NCI-H1694 (cell line): ENCODE measurements at places on chromosomes 6 and 20.

GRCh38 chr6:16681260-16681873 is 79.9 kb downstream of the ATXN1 start:
- no peak for DNase-seq

DNA sequence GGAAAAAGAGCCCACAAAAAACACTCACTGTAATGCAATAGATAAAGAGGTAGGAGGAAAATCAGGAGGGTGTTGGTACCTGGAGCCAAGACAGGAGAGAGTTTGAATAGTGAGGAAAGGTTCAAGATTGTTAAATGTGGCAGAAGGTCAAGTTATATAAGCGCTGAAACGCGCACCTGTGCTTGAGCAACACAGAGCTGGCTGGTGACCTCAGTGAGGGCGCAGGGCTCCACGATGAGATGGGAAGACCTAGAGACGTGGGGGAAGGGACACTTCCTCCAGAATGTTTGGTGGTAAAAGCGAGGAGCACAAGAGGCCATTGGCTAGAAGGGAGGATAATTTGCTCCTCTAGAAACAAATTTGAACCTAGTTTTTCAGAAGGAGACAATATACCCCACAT is 4.2 kb upstream of the PPP1R14C start:
- DNase-seq, result no peak

- no peak for DNase-seq
Measured at GRCh38 chr6:28980137-28980851, 24.8 kb downstream of the ZNF311 start.

DNA sequence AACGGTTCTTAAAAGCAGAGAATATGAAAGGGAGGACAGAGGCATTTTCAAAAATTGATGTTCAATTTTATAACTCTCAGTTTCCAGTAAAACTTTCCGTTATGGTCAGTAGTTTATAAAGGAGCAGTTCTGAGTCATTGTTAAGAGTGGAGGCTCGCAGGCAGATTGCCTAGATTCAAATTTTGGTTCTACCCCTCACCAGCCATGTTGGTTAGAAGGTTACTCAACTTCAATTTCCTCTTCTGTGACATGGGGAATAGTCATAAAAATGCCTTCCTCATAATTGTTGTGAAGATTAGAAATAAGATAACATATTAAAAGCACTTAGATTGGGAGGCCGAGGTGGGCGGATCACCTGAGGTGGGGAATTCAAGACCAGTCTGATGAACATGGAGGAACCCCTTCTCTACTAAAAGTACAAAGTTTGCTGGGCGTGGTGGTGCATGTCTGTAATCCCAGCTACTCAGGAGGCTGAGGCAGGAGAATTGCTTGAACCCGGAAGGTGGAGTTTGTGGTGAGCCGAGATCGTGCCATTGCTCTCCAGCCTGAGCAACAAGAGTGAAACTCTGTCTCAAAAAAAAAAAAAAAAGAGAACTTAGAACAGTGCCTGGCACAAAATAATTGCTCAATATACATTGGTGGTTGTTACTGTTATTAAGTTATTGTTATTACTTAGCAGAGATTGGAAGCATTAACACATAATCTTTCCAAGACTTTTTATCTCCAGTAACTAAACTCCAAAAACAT is 348.9 kb downstream of the NRN1 start:
- DNase-seq, result no peak

- DNase-seq, result no peak
Measured at GRCh38 chr6:160891690-160892089, 99.9 kb upstream of the MAP3K4 start.

DNA sequence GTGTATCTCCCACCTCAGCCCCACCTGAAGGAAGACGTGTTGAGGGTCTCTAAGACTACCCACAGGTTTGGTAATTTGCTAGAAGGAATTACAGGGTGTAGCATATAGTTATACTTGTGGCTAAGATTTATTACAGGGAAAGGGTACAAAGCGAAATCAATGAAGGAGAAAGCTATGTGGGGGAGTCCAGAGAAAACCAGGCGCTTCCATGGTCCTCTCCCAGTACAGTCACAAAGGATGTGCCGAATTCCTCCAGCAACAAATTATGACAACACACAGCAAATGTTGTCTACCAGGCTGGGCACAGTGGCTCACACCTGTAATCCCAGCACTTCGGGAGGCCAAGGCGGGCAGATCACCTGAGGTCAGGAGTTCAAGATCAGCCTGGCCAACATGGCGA is 64.1 kb upstream of the TGM3 start:
- no peak for DNase-seq

- no peak for DNase-seq
Measured at GRCh38 chr6:47235964-47236760, 73.5 kb downstream of the TNFRSF21 start.

DNA sequence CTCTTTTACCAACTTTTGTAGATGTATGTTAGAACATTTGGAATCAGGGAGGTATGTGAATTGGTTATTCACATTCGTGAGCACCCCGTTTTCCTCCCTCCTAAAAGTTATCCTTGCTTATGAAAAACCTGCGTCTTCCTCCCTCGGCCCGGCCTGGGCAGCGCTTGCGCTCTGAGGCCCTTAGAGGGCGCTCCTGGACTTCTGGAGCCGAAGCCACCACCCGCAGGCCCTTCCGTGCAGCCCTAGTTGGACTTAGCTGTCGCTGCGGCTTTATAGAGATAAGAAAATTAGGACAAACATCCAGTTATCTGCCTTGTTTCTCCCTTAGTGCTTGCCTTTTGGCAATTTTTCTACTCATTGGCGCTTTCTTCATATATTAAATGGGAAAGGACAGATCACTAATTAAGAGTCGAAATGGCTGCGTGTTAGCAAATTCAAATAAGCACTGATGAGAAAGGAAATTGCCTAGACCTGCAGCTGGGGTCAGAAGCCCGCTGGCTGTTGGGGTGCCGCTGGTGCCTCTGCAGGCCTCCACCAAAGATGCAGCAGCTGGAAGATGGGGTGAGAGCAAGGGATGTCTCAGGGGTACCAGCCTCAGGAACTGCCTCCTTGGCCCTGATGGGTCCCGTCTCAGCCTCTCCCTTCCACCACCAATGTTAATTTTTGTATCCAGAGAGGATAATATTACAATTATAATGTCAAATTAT is 5.2 kb downstream of the FNDC1 start:
- DNase-seq, result peak; percentile 11

DNA sequence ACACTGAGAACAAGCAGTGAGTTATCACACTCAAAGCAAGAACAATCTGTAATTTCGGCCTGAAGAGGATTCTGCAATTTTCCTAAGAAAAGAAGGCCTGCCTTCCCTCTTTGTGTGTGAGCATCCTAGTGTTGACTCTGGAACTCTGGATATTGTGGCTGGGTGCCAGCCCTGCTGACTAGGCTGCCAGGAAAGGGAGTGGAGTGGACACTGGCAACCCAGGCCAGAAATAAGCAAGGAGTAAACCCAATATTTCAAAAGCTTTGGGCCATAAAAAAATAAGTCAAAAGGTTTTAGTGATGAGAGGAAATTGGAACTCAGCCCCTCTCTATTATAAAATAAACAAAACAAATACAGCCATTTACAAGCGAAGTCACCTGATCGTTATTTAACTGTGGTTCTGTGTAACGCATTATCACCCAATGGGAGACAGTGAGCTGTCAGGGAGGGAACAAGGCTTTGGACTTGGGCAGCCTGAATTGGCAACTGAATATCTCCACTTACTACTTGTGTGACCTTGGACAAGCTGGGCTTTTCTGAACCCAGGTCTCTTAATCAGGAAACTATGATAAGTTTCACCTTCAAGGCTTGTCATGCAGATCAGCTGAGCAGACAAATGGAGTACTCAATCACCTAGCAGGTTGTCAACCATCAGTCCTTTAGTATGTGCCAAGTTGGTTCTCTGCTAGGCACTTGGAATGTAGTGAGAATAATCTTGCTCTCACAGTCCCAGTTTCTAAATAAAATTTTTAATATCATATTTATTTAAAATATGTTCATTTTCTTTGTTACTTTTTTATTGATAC is 196.2 kb downstream of the PAX1 start:
- DNase-seq, result no peak

- DNase-seq, result no peak
Measured at GRCh38 chr6:36098920-36099647, 31.2 kb upstream of the MAPK13 start.

DNA sequence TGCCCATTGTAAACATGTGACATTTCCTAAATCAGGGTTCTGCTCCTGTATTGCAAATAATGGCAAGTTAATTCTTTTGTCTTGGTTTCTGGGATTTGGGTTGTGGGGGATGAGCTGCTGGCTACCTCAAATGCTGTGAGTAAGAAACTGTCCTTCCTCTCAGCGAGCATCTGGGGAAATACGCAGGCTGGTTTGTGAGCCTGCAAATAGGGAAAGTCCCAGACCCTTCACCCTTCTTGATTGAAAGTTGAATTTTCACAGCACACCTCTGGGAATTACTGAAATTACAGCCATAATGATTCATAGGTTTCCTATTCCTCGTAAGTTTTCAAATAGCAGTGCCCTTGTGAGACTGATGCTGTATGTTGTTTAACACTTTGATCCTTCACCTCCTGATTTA is 138.1 kb downstream of the TBXT start:
- no peak for DNase-seq

GRCh38 chr6:53320964-53321363 is 27.8 kb downstream of the ELOVL5 start:
- no peak for DNase-seq

- no peak for DNase-seq
Measured at GRCh38 chr6:108873251-108873650, 25.0 kb downstream of the ARMC2 start.

GRCh38 chr6:153767127-153767526 is 271.9 kb upstream of the OPRM1 start:
- DNase-seq, result no peak

GRCh38 chr6:56999049-56999448 is 44.1 kb downstream of the BEND6 start:
- no peak for DNase-seq

DNA sequence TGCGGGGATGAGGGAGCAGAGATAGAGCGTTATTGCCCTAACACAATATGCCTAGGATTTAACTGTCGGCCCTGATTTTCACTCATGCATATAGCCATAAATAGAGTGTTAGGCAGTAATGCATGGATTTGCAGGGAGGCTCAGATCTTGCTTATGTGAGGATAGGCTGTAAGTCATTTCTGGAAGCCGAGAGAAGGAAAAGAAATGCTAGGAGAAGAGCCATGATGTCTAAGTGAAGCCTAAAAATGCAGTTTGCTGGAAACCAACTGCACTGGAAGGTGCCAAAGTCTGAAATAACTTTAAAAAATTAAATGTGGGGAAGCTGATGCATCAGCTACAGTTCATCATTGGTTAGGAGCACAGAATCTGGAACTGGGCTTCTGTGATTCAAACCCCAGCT is 54.3 kb downstream of the ADTRP start:
- DNase-seq, result no peak

- DNase-seq, result no peak
Measured at GRCh38 chr6:7050004-7050403, 57.8 kb upstream of the RREB1 start.

- no peak for DNase-seq
Measured at GRCh38 chr6:22709803-22710202, 140.4 kb downstream of the HDGFL1 start.

DNA sequence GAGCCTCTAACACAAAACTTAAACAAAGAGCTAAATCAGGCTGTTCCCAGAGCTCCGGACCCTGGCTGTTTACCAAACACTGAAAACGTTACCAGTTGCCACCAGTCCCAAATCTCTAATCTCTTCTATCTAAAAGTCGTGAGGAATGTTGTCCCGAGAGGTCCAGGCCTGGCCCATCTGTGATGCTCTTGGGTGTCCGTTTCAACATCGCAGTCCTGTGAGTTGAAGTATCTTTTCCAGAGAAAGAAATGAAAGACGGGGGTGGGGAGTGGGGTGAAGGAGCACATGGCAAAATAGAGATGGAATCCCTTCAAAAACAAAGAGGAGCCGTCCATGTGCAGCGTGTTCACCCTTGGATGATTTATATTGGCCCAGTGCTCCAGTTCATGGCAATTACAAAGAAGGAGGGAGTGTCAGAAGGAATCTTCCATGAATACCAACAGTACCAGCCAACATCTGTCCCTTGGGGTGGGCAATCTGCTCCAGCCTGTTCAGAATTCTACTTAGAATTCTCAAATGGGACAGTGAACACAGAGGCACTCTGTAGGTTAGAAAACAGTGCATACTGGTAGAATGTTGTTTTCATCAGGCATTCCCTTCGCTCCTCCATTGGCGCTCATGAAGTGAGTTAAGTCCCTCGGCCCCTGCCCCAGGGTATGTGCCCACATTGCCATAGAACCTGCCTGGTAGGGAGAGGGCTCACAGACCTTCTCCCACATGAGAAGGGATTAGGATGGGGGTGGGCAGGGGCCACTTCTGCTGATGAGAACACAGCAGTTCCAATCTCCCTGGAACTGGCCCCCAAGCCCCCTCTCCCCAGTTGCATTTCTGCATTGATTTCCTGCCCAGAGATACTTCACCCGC is 112.1 kb downstream of the LY86 start:
- DNase-seq, result no peak

DNA sequence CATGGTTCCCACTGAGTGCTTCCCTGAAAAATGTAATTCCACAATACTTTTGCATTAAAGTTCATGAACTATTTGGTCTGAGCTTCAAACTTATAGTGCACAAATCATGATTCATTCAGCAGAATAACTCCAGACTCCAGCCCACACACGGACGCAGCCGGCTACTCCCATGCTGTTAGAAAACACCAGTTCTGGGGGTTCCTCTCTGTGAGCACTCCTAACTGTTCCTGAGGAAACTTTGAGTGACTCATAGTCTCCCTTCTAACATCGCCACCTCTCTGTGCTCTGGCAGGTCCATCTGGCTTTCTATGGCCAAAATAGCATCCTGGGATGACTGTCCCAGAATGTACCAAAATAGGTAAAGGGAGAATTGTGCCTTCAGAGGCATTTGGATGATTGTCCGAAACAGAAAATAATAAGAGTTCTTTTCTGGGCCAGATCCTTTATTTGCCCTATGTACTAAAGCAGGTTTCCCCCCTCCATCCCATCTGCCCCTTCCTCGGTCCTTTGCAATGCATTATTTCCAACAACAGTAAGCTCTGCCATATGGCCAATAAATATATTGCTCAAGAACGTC is 32.3 kb upstream of the LY86 start:
- peak; percentile 84 for DNase-seq

- peak; percentile 8 for DNase-seq
Measured at GRCh38 chr20:46188866-46189541, 70.9 kb downstream of the CD40 start.

DNA sequence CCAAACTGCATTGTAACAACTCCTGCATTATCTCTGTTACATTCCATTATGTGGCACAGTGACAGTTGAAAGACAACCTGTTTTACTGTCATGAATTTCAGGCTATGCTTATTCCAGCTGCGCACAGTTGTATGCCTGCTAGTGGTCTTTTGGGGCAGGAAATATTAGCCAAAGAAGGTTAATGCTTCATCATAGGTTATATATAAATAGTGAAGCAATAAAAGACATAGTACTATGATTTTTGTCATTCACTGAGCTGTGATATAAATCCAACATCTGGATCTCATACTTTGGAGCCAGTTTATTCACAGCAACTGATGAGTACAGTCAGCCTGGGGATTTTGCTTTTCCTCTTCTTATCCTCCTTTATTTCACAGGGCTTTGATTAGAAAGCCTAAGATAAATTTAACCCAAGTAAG is 55.6 kb downstream of the FILIP1 start:
- no peak for DNase-seq
